CD4-positive, alpha-beta T cell treated with Interleukin-10 for 1 hour (primary cell): ENCODE measurements at places on chromosomes 16 and 17.

GRCh38 chr16:88822281-88823040 lies 10.7 kb upstream of the APRT start:
- DNase-seq = no peak

DNA sequence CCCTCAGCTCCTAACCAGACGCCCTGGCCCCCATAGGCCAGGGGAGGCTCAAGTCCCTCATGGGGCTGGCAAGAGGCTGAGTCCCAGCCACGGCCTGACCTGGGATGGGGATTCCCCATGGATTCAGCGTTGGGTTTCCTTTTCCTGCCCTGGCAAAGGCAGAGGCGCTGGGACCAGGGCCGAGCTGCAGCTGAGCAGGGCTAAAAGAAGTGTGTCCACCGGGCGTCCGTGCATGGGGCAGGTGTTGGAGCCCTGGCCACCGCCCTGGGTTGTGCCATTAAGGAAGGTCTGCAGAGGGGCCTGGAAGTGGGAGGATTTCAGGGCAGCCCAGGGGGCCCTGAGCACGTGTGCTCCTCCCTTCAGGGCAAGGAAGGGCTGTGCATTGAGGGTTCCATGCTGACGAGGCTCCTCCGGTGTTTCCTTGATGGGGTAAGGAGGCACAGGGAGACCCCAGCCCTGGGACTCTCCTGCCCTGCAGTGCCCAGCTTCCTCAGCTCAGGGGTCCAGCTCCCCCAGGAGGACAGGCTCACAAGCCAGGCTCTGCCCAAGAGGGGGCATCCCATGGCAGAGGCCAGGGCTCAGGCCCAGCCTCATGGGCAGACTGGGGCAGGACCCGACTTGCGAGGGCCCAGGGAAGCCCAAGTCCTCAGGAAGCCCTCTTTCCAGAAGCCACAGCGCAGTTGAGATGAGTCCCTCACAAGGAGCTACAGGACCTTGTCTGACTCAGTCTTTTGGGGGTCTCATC lies 10.1 kb downstream of the TBC1D26 start:
- no peak for DNase-seq

- no peak for DNase-seq
Observed at GRCh38 chr17:46135879-46136563, 57.2 kb downstream of the KANSL1 start.

- DNase-seq = peak; percentile 68
Observed at GRCh38 chr17:68346448-68346847, 55.2 kb downstream of the ARSG start.

DNA sequence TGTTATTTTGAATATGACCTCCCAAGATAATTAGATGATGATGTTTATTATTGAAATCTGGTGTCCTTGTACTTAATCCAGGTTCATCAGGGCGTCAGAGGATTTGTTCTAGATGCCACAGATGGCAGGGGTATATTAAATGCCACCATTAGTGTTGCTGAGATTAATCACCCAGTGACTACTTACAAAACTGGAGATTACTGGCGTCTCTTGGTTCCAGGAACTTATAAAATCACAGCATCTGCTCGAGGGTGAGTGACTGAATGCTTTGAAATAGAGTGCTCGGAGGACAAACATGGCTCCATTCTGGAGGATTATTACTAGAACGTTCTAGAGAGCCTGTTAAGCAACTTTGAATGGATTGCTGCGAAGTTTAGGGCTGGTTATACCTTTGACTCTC lies 33.5 kb upstream of the GOSR1 start:
- DNase-seq = no peak

- DNase-seq = no peak
Observed at GRCh38 chr16:54437401-54437800, 150.8 kb upstream of the IRX3 start.

DNA sequence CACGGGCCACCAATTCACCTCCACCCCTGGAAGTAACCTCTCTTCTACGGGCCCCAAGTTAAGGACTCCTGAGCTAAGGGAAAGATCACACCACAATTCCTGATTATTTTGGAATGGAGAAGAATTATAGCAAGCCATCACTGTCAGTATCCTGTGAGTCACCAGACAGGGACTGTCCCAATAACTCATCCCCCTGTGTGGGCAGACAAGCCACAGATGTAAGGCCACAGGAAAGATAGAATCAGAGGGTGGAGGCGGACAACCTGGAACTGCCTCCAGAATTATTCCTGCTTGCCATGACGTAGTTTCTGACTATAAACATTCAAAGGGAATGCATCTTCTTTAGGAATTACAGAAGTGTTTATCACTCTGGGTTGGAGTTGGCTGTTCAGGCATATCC lies 5.8 kb upstream of the MYO1D start:
- no peak for DNase-seq

DNA sequence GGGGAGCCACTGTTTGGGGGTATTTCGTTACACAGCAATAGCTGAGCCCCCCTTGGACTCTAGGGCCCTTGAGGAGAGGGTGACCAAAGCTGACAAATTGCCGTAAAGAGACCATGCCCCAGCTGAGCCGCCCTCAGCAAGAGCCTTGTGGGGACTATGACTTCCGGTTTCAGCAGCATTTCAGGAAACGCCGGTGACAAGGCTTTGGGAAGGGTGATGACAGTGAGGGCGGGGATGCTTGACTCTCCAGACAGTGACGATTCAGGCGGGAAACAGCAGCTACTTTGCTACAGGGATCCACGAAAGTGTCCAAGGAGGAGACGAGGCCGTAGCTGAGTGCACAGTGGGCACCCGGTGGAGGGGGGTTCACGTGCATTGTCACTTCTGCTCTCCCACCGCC lies 360.8 kb downstream of the C16orf95 start:
- no peak for DNase-seq

- DNase-seq = no peak
Observed at GRCh38 chr16:72878301-72879269, 169.3 kb downstream of the ZFHX3 start.

DNA sequence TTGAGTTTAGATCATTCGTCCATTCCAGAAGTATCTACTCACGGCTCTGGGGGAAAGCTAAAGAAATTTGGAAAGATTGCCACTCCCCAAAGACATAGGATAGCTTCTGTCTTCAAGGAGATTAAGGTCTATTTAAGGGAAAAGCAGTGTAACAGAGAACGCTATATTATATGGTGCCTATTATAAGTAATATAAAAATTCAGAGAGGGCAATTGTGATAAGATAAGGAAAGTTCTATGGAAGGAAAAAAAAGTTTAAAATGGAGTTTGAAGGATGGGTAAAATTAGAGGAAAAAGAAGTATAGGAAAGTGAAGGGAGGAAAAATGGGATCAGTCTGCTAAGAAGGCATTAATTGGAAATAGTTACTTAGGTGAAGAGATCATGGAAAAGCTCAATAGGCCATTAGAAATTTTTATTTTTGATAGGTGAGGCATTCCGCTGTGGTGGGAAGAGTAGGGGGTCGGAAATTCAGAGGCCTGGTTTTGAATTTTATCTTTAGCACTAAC lies 690 bp upstream of the CDC27 start:
- no peak for DNase-seq

- no peak for DNase-seq
Observed at GRCh38 chr16:13999895-14000425, 71.2 kb upstream of the MRTFB start.

GRCh38 chr16:1119766-1120576 lies 23.9 kb upstream of the C1QTNF8 start:
- DNase-seq = no peak

GRCh38 chr17:17175917-17176316 lies 30.2 kb downstream of the PLD6 start:
- DNase-seq = peak; percentile 21

DNA sequence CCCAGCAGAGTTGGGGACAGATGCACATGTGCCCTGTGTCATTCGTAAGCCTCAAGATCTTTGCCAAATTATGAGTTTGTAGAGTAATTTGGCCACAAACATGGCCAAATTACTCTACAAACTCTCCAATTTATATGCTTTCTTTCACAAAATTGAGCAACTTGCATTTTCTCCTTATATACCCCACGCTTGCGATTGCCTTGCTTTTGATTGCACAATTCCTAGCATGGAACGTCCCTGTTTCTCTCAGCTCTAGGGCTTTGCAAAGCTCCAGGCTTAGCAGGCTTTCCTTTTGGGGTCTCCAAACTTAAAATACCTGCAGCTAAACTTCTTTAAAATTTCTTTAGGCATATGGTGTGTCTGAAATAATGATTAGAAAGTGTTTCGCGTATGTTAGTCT lies 28.5 kb upstream of the MAF start:
- DNase-seq = no peak
